ENCODE measurements at places on chromosomes 5 and 9.

DNA sequence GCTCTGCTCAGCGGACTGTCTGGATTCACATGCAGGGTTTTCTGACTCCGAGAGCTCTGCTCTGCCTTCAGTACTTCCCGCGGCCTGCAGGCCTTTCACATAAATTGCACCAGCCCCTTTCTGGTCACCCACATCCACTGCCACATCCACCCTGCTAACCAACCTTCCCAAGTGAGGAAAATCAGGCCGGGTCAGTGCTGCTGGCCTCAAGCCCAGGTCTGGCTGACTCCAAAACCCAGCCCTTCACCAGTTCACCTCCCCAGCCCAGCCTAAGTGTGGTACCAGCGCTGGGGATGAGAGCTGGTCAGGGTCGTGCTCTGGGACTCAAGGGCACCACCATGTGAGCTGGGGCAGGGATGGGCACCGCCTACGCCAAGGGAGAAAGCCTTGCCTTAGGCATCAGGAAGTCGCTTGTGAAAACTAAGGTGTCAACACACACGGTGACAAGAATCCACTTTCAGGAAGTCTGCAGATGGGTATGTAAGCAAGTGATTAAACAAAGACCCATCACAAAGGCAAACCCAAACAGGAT, 12.3 kb downstream of the LMAN2 start:
- DNase-seq, result no peak

GRCh38 chr5:58902305-58902704, 319.4 kb downstream of the RAB3C start:
- no peak for DNase-seq

- DNase-seq, result no peak
Observed at GRCh38 chr9:120642129-120642770, 62.3 kb upstream of the CDK5RAP2 start.

GRCh38 chr5:76483433-76483832, 80.3 kb downstream of the IQGAP2 start:
- no peak for DNase-seq

All from HuH-7.5 (cell line).